Mesangial cell (primary cell): ENCODE measurements at places on chromosomes 1 and 21. TPM values are rescaled to one million over a fixed set of nuclear protein-coding genes. Genes with fewer than 3 reads are reported as not detected.

Gene MEX3A
- total RNA-seq: 15.6 and 23.7 TPM in 2 replicates

Gene ASAP3
- 6.8 and 14.5 TPM in 2 replicates for total RNA-seq

Gene CTSE
- 0.13 TPM in 1 of 2 replicates, not detected in the other for total RNA-seq

Gene CHD5
- under 0.01 TPM in 1 of 2 replicates, not detected in the other for total RNA-seq

Gene ADORA1
- total RNA-seq: 22.2 and 30.0 TPM in 2 replicates

Gene MEGF6
- total RNA-seq: 7.3 and 22.1 TPM in 2 replicates

Gene RUNX3
- not detected in 2 replicates for total RNA-seq

Gene BEND5
- total RNA-seq: 0.49 and 3.5 TPM in 2 replicates

Gene LRRC52
- not detected in 2 replicates for total RNA-seq

Gene S100A12
- not detected in 2 replicates for total RNA-seq

Gene SYCP1
- total RNA-seq: not detected in 2 replicates

Gene S100B
- total RNA-seq: not detected in 2 replicates

Gene TSSK3
- 0.16 and 1.3 TPM in 2 replicates for total RNA-seq

Gene PRDM16
- under 0.01 TPM in 1 of 2 replicates, not detected in the other for total RNA-seq

Gene LMX1A
- total RNA-seq: not detected in 2 replicates

Gene LAMB3
- 6.2 and 7.2 TPM in 2 replicates for total RNA-seq

Gene DEDD
- 32.1 and 41.1 TPM in 2 replicates for total RNA-seq

Gene THEM5
- not detected in 2 replicates for total RNA-seq

Gene CATSPERE
- 0.16 and 0.38 TPM in 2 replicates for total RNA-seq

Gene SLC44A5
- 0.49 and 2.5 TPM in 2 replicates for total RNA-seq

Gene ENTREP3
- total RNA-seq: 28.8 and 35.4 TPM in 2 replicates

Gene UAP1
- total RNA-seq: 19.8 and 57.8 TPM in 2 replicates

Gene LCE1B
- not detected in 2 replicates for total RNA-seq

Gene DLGAP3
- 0.13 and 0.16 TPM in 2 replicates for total RNA-seq

Gene PAPPA2
- total RNA-seq: 0.16 and 0.89 TPM in 2 replicates

Gene RPS6KA1
- 30.4 and 36.5 TPM in 2 replicates for total RNA-seq

Gene BPNT1
- total RNA-seq: 17.8 and 22.8 TPM in 2 replicates

Gene MCOLN3
- total RNA-seq: 0.33 and 1.0 TPM in 2 replicates

Gene RAP1GAP
- 2.6 and 36.0 TPM in 2 replicates for total RNA-seq

Gene RNF186
- total RNA-seq: not detected in 2 replicates

Gene TNFAIP8L2
- total RNA-seq: not detected in 2 replicates

Gene LENEP
- 0.89 TPM in 1 of 2 replicates, not detected in the other for total RNA-seq

Gene PODN
- 0.13 TPM in 1 of 2 replicates, not detected in the other for total RNA-seq

Gene OVAAL
- not detected in 2 replicates for total RNA-seq

Gene SPRR2A
- not detected in 2 replicates for total RNA-seq

Gene GPR157
- 1.8 and 2.4 TPM in 2 replicates for total RNA-seq

Gene SYT14
- 2.6 and 8.0 TPM in 2 replicates for total RNA-seq

Gene IFNLR1
- total RNA-seq: 1.5 and 3.6 TPM in 2 replicates

Gene FMO3
- 0.13 TPM in 1 of 2 replicates, not detected in the other for total RNA-seq

Gene IL22RA1
- total RNA-seq: under 0.01 and 0.16 TPM in 2 replicates

Gene PADI2
- 5.2 and 9.3 TPM in 2 replicates for total RNA-seq

Gene RGS8
- total RNA-seq: not detected in 2 replicates

Gene TRIM17
- total RNA-seq: 0.16 and 0.89 TPM in 2 replicates

Gene RGS5
- total RNA-seq: 1.3 and 2.1 TPM in 2 replicates

Gene FTCD
- total RNA-seq: not detected in 2 replicates

Gene DNASE2B
- total RNA-seq: 0.16 TPM in 1 of 2 replicates, not detected in the other

Gene GPX7
- 55.1 and 59.7 TPM in 2 replicates for total RNA-seq

Gene ZNF281
- total RNA-seq: 15.5 and 20.2 TPM in 2 replicates

Gene RGS13
- total RNA-seq: not detected in 2 replicates

Gene CYP4B1
- total RNA-seq: not detected in 2 replicates

Gene CFAP126
- not detected in 2 replicates for total RNA-seq

Gene SH2D1B
- not detected in 2 replicates for total RNA-seq

Gene COL24A1
- total RNA-seq: under 0.01 and 0.51 TPM in 2 replicates

Gene SPATA21
- total RNA-seq: not detected in 2 replicates

Gene PARP1
- total RNA-seq: 86.7 and 164 TPM in 2 replicates

Gene OR2T29
- total RNA-seq: not detected in 2 replicates

Gene SELL
- total RNA-seq: 0.16 TPM in 1 of 2 replicates, not detected in the other

Gene TRIM67
- total RNA-seq: 1.1 TPM in 1 of 2 replicates, not detected in the other

Gene PGBD5
- 1.3 and 1.6 TPM in 2 replicates for total RNA-seq

Gene RPTN
- total RNA-seq: not detected in 2 replicates
